ENCODE measurements at places on chromosomes 12 and 14.

GRCh38 chr12:91743704-91744321, 401.8 kb downstream of the BTG1 start:
- DNase-seq = no peak

GRCh38 chr12:57138526-57139272, 8.7 kb downstream of the LRP1-AS start:
- no peak for DNase-seq

DNA sequence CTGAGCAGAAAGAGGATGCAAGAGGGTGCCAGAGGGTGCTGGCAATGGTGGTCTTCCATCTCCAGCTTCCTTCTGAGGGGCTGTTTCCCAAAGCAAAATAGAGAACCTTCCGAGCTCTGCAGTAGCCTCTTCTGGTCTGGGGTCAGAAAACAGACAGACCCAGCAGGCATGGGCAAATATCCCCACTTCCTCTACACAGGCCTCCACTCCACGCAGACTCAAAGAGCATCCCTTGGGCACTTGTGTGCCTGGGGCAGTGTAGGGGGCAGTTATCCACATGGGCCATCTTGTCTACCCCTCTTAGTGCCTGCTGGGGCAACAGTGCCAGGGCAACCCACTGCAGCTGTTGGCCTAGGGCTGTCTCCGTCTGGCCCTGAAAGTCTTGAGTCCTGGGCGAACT, 231.9 kb downstream of the TTC8 start:
- DNase-seq = no peak

DNA sequence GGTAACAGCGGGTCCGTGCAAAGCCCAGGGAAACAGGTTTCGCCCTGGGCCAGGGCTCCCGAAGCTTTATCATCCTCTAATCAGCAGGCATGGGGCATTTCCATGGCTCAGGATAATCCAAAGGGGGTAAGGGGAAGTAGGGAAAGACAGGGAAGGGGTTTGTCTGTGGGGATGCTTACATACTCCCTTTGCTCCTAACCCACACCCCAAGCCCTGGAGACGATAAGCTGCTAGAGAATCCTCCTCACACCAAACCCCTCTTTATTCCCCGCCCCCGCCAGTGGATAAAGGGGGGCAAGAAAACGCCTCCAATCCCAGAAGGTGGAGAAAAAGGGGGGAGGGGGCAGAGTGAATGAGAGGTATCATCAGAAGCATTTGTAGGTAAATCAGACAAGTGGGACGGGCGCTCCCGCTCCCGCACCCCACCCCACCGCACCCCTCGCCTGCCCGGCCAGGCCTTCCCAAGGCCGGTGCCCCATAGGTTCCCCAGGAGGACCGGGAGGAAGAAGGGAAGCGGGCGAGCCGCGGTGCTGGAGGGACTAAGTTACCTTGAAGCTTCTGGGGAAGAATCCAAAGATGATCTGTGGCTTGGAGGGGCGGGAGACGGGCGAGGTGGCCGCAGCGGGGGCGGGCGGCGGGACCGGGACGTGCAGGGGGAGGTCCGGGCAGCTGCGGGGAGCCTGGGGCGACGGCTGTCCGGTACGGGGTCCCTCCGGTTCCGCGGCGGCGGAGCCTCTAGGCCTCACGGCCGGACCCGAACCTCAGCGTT, 762 bp downstream of the PPP2R5E start:
- no peak for DNase-seq

- DNase-seq = no peak
These were observed 180.2 kb downstream of the KCNA5 start for GRCh38 chr12:5223881-5224280.

DNA sequence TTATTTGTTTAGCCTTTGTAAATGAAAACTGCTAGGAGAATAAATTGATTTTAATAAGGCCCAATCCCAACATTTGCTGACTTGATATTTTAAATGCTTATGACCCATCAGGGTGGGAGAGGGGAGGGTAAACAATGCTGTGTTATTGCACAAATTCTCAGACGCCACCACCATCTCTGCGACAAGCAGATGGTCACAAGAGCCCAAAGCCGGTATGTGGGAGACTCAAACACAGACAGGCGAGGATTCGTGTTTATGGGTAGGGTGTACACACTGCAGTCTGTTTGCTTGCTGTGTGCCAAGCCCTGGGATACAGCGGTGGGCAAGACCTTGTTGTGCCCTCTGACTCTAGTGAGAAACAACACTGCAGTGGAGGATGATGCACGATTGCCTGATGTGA, 39.2 kb upstream of the PWP1 start:
- DNase-seq = no peak

DNA sequence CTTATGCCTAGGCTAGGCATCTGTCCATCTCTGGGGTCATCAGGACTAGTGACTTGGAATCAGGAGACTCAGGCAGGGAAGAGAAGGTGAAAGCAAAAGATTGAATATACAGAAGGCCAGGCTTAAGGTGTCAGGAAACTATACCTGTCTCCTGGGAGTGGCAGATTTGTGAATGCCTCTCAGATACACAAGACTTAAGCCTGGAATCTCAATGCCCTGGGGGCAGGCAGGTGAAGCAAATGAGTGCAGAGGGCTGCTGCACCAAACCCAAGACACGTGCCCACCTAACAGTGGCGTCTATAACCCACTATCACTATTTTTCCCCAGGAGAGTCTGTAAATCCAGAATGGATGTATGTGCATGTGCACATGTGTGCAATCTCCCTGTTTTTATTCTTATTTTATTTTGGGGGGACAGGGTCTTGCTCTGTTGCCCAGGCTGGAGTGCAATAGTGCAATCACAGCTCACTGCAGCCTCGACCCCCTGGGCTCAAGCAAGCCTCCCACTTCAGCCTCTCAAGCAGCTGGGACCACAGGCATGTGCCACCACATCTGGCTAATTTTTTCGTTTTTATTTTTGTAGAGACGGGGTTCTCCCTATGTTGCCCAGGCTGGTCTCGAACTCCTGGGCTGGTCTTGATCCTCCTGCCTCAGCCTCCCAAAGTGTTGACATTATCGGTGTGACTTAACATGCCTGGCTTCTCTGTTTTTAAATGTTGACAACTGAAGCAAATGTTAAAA, 31.9 kb upstream of the FOS start:
- no peak for DNase-seq

GRCh38 chr12:133203344-133204263, 22.3 kb downstream of the ZNF268 start:
- no peak for DNase-seq

GRCh38 chr12:49929581-49929980, 21.0 kb upstream of the AQP2 start:
- no peak for DNase-seq

DNA sequence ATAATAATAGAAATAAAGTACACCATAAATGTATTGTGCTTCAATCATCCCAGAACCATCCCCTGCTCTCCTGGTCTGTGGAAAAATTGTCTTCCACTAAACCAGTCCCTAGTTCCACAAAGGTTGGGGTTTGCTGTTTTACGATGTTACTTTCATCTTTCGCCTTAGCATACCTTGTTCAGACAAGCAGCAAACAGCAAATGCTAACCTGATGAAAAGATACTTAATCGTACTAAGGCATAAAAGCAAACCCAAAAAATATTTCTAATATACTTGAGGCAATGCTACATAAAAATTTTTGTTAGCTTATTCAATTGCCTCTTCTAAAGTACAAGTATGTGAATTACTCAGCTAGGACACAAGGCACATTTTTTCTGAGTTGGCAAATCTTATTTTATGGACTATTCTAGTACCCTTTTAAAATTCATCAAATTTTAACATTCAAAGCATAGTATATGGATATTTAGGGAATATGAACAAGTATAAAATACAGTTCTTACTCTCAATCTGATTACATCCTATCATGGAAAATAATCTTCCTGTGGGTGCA, 97.1 kb upstream of the PLEKHG7 start:
- DNase-seq = no peak

DNA sequence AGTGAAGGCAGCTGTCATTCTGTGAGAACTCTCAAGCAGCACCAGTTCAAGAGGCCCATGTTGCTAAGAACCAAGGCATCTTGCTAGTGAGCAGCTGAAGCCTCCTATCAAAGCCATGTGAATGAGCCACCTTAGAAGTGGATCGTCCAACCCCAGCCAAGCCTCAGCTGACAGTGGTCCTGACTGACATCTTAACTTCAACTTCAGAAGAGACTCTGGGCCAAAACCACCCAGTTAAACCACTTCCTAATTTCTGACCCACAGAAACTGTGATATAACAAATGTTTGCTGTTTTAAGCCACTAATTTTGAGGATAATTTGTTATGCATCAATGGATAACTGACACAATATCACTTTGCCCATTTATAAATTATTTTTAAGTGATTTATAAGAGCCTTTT, 256.0 kb downstream of the RPAP3 start:
- no peak for DNase-seq

DNA sequence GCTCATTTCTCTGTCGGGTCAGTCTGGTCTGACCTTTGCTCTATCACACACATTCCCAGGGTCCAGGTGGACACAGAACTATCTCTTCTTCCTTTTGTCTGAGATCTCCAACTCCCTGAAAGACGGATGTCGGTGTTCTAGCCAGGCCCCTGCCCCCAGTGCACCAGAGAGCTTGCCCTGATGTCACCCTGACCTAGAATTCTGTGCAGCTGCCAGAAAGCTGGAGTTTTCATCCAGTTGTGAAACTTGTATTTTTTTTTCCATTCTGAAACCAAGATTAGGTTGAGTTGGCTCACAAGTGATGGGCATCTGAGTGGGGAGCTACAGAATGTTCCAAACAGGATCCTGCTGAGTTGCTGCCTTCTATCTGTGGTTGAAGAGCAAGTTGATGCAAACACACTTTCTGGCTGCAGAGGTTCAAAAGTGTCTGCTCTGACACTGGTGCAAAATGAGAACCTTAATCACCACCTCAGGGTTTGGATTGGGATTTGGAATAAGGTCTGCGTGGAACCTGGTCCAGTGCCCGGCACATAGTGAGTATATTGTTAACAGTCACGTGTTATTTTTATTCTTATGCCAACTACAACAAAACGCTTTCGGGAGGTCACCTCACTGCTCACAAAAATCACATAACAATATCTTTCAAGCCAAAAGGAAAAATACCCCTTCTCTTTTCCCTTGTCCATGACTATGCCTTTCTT, 211.5 kb downstream of the SLC15A4 start:
- DNase-seq = no peak

GRCh38 chr12:96398424-96399119, 1.7 kb downstream of the CDK17 start:
- no peak for DNase-seq

DNA sequence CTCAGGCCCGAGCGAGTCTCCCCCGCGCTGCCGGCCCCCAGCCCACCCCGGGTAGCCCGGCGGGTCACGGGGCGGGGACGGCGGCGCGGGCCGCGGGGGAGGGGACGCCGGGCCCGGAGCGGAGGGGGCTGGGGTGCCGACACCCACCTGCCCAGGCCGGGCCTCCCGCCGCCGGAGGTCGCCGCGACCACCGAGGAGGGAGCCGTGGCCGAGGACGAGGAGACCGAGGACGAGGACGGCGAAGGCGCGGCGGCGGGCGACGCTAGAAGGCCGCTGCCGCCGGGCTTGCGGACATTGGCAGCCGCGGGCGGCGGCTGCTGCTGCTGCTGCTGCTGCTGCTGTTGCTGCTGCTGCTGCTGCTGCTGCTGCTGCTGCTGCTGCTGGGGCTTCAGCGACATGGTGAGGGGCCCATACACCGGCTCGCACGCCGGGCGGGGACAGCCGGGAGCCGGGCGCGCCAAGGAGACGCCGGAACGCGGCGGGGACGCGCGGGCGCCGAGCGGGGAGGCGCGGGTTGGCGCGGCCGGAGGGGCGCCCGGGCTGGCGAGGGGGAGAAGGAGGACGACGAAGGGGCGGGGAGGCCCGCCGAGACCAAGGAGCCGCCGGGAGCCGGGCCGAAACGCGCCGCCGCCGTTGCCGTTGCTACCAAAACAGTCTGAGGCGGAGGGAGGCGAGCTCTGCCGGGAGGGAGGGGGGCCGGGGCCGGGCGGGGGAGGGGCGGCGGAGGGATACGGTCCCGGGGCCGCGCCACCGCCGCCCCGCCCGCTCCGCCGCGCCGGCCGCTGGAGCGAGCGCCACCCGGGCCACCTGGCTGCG, at the start of gene ATXN2:
ATXN2 (minus strand) TSS at position 679 of the 816 bp plus-strand sequence; CDS start at position 398, 281 bp downstream.
- DNase-seq = peak; percentile 47

- no peak for DNase-seq
These were observed 323.0 kb downstream of the VRK1 start for GRCh38 chr14:97120204-97120603.

DNA sequence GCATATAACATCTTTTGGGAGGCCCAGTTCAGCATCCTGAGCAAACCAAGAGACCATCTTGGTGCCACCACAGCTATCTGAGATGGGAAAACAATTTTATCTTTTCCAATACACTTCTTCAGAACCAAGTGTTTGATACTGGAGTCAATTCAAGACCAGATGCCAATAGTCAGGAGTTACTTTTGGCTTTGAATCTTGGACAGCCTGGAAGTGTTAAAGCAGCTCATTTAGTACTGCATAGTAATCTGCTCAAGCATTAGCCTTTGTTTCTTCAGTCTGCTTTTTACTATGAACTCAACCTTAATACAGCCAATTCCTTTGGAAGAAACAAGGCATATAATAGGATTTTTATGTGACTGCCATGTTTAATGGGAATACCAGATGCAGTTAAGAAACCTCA, 81.9 kb upstream of the TSPAN8 start:
- DNase-seq = no peak

GRCh38 chr14:98462908-98463307, 809.1 kb downstream of the BCL11B start:
- DNase-seq = no peak
